Epithelial cell of esophagus (primary cell): ENCODE measurements at places on chromosomes 4 and X.
A peak's percentile ranks its signal among the peaks of the same experiment; 100 is the strongest.

DNA sequence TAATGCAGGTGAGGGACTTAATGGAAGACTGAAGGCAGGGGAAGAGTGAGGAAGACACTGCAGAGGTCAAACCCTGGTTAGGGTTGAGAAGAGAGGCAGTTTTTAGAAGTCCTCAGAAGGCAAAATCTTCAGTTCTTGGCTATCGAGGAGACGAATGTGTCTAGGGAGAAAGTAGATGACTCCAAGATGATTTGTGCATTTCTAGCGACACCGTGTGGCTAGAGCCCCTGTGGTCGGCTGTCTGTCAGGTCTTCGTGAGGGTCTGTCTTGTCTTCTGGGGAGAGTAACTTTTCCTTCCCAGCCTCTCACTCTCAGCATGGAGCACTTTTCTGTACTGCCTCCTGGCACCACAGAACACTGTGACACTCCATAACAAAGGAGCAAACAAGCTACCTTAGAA lies 458.1 kb downstream of the STIM2 start:
- peak; percentile 36 for DNase-seq

- DNase-seq = no peak
Measured at GRCh38 chr4:53500546-53500945, 90.7 kb downstream of the LNX1 start.

- DNase-seq = no peak
Measured at GRCh38 chr4:81506731-81507130, 35.0 kb upstream of the RASGEF1B start.

DNA sequence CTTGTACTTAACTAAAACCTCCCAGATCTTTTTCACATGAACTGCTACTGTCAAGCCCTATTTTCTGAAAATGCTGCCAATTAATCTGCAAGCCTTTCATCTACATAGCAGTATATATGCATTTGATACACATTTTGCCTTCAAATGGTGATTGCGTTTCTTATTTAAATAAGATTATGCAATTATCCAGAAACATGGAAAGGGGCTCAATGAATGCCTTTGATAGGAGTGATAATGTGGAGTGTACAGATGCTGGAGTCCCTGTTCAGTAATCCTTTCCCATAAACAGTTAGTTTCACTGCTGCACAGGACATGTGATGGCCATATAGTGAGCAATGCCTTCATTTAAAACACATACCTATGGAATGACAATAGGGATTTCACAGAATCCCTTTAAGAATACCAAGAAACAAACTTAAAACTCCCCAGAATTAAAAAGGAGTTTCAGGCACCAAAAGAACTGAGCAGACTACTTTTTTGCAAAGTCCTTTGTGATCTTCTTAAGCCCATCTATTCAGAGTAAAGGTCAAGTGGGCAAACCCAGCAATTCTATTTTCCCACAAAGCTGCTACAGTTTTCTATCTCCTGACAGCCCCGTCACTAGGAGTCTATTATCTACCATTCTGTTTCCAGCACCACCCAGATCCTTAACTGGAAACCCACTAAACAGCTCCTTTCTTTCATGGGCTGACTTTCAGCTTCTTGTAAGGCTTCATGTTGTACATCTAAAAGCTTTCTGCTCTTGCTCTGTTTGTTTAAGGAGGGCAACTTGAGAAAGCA lies 120.3 kb downstream of the UNC5C start:
- no peak for DNase-seq

- no peak for DNase-seq
Measured at GRCh38 chr4:164888096-164888715, 11.2 kb downstream of the APELA start.

DNA sequence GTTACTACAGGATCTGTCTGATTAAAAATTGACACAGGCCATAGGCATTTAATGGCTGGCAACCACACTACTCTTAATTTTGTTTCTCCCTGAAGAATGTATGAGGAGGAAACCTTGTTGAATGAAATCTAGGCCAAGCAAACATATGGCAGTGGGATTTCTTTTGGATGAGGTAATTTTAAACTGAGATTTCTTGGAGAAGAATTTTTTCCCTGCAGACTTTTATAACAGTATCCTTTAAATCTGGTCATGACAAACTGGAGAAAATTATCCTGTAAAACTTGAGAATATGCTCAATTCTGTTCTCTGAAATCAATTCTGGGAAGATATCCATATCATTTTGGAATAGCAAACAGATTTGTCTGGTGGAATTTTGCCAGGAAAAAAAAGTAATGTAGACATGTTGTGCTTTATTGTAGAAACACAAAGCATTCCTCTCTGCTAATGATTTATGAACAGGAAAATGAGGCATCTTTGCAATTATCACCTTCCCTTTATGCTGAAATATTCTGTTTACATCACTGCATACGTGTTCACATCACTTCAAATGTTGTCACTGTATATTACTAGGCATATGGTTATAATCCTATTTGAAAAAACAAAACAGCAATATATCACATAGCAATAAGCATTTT lies 108.3 kb upstream of the ARSJ start:
- no peak for DNase-seq

GRCh38 chrX:28126886-28127285 lies 145.6 kb upstream of the DCAF8L1 start:
- DNase-seq = no peak

GRCh38 chr4:130043732-130044160 lies 947.8 kb downstream of the C4orf33 start:
- no peak for DNase-seq

DNA sequence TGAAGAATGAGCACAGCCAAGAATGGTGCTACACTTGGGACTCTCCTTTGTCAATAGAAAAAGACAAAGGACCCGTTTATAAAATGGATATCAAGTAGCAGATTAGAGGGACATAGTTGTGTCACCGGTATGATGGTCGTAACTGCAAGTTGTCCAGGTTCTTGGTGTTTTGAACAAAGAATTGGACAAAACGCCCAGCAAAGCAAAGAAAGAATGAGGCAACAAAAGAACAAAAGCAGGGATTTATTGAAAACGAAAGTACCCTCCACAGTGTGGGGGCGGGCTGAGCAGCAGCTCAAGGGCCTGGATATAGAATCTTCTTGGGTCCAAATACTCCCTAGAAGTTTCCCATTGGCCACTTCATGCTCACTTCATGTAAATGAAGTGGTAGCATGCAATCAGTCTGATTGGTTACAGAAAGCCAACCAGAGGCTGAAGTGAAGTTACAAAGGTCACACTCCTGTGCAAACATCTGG lies 54.7 kb downstream of the SHROOM3 start:
- no peak for DNase-seq

- peak; percentile 99 for DNase-seq
Measured at GRCh38 chr4:83548151-83548905, 12.4 kb downstream of the GPAT3 start.

GRCh38 chr4:121885115-121885514 lies 14.8 kb upstream of the BBS7 start:
- no peak for DNase-seq

GRCh38 chrX:77299549-77299948 lies 147.6 kb upstream of the FGF16 start:
- DNase-seq = no peak

- DNase-seq = no peak
Measured at GRCh38 chr4:100796332-100796731, 278.5 kb upstream of the EMCN start.

GRCh38 chr4:80417019-80417418 lies 81.5 kb downstream of the CFAP299 start:
- no peak for DNase-seq

DNA sequence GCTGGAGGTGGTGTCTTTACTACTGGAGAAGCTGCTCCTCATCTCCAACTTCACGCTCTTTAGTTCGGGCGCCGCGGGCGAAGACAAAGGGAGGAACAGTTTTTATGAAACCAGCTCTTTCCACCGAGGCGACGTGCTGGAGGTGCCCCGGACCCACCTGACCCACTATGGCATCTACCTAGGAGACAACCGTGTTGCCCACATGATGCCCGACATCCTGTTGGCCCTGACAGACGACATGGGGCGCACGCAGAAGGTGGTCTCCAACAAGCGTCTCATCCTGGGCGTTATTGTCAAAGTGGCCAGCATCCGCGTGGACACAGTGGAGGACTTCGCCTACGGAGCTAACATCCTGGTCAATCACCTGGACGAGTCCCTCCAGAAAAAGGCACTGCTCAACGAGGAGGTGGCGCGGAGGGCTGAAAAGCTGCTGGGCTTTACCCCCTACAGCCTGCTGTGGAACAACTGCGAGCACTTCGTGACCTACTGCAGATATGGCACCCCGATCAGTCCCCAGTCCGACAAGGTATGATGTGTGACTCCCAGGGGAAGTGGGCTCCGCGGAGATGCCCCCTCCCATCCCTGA lies 634 bp downstream of the LRAT start:
- no peak for DNase-seq

GRCh38 chr4:84985952-84986351 lies 19.5 kb upstream of the WDFY3 start:
- DNase-seq = peak; percentile 78

- no peak for DNase-seq
Measured at GRCh38 chr4:7044137-7044930, 1.2 kb downstream of the TADA2B start.

DNA sequence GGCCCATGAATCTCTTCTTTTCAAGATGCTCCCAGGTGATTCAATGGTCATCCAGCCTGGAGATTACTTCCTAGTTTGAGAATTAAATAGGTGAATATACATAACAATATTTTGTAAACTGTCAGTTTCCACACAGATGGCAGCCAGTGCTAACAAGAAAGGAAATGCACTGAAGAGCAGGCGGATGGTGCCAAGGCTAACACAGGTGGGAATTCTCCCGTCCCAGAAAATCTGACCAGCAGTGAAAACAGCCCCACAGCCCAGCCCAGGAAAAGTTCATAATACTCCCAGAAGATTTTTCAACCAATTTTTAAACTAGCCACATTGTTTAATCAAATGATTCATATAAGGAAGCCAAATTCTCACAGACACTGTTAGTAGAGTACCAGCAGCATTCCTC lies 387.2 kb upstream of the GATB start:
- no peak for DNase-seq

GRCh38 chrX:101462892-101463291 lies 22.4 kb upstream of the ARMCX4 start:
- DNase-seq = peak; percentile 41

DNA sequence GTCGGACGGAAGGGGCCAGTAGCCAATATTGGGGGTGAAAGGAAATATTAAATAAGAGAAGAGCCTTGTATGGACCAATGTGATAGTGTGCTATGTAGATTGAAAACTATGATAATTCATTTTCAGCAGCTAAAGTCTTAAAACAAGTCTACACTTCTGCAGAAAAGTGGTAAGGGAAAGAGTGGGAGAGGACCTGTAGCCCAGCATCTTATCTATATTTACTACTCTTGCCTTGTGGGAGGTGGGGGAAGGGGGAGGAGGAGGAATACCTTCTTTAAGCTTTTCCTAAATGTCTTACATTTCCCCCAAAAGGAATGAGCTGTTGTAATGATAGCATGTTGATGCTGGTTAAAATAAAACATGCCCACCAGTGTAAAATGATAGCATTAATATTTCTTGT lies 220.0 kb upstream of the SPRY1 start:
- DNase-seq = no peak

DNA sequence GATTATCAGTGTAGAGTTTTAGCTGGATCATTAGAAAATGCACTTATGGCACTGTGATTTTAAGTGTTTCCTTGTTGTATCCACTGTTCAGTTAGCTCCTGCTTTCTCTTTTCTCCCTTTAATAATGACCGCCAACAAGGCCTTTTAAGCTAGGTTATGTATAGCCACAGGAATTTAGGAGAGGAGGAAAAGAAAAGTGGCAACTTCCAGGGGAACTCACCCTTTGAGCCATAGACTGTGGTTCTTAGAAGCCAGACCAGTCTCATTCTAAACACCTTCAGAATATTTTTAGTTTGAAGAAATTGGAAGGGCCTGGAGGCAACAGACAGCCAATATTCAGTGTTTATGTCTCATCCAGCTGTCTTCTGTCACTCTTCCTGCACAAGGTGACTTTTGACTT lies 6.1 kb downstream of the FGF2 start:
- DNase-seq = no peak

DNA sequence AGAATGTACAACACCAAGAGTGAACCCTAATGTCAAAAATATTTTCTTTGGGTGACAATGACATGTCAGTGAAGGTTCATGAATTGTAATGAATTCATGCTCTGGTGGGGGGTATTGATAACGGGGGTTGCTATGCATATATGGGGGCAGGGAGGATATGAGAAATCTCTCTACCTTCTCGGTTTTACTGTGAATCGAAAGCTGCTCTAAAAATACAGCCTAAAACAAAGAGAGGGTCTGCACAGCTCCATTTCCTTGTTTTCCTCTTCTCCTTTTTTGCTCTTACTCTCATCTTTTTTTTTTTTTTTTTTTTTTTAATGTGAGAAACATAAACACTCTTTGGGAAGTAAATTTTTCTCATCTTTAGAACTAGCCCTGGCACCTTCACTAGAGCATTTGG lies 85.8 kb downstream of the DCTD start:
- no peak for DNase-seq

- peak; percentile 88 for DNase-seq
Measured at GRCh38 chr4:1080961-1081688, 32.2 kb downstream of the RNF212 start.

DNA sequence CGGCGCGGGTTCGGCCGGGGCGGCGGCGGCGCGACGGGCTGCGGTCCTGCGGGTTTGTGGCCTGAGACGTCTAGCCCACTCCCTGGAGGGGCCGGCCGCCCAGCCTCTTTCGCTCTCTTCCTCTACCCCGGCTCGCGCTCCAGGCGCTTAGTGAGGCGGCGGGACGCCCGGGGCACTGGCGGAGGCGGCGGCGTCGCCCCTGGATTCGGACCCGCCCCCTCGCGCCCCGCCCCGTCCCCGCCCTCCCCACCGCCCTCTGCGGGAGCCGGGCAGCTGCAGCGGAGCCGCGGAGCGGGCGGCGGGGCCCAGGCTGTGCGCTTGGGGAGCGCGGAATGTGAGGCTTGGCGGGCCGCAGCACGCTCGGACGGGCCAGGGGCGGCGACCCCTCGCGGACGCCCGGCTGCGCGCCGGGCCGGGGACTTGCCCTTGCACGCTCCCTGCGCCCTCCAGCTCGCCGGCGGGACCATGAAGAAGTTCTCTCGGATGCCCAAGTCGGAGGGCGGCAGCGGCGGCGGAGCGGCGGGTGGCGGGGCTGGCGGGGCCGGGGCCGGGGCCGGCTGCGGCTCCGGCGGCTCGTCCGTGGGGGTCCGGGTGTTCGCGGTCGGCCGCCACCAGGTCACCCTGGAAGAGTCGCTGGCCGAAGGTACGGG lies at the start of gene BMP2K:
BMP2K (plus strand) TSS at position 272 of the 650 bp plus-strand sequence; CDS start at position 466, 194 bp downstream.
- peak; percentile 81 for DNase-seq

DNA sequence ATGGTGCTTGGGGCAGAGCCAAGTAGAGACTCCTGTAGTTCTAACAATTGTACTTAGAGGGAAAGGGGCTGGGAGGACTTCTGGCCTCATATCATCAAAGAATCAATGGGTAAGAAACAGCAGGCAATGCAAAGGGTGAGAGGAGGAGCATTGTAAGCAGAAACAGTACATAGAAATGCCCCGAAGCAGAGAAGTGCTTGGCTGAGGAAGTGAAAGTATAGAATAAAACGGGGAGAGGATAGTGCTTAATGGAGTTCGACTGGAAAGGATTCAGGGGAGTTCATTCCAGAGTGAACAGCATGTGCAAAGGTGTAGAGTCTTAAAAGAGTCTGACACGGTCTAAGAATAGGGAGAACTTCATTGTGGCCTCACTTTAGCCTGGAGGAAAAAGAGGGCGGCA lies 103.0 kb downstream of the SYNPO2 start:
- no peak for DNase-seq
